Activated CD4-positive, alpha-beta T cell treated with anti-CD3 and anti-CD28 coated beads, Interleukin-2, amount 10 ng/mL, durations not matched to agents 7 days and 5 days (primary cell): ENCODE measurements at places on chromosomes 12 and 14.
A peak's percentile ranks its signal among the peaks of the same experiment; 100 is the strongest.

DNA sequence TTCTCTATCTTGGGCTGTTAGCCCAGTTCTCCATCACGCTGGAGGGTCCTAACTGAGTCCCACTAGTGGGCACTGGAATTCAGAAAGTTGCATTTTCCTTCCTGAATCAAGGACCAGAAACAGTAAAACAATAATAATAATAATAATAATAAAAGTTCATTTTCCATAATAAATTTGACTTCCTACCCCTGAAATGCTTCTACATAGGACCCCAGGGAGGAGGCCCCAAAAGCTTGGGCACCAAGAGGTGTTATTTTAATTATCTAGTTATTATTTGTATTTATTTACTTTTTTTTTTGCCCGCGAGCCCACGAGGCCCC, 12.4 kb downstream of the SCNN1A start:
- no peak for DNase-seq

DNA sequence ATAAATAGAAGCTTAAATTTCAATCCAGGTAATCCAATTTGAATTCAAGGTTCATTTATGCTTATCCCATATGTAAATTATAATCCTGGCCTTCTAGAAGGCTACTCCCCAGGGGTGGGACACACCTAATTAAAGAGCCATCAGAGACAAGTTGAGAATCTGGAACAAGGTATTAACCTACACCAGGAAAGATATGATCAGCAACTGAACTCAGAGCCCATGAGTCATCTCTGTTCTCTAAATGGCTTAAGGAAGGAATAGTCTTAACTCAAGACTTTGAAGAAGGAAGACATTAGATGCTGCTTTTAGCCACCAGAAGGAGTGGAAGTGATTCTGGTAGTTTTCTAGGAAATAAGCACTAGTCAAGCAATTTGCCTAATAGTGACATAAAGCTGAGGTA, 88.0 kb downstream of the KIF21A start:
- no peak for DNase-seq

DNA sequence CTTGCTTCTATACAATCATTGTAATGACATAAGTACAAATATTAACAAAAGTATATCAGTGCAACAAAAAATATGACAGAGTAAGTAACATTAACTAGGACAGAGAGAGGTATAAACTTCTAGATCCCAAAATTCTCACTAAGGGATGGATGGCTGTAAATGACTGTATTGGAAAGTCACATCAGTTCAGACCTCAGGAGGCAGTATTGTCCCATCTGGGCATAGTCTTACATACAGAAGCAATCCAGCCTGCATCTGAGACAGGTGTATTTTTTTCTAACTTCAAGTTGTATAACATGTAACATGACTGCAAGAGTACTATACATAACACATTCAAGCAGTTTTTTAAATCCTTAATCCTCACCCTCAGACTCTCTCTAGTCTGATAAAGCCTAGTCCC, 99.0 kb downstream of the GARIN6 start:
- DNase-seq: no peak

DNA sequence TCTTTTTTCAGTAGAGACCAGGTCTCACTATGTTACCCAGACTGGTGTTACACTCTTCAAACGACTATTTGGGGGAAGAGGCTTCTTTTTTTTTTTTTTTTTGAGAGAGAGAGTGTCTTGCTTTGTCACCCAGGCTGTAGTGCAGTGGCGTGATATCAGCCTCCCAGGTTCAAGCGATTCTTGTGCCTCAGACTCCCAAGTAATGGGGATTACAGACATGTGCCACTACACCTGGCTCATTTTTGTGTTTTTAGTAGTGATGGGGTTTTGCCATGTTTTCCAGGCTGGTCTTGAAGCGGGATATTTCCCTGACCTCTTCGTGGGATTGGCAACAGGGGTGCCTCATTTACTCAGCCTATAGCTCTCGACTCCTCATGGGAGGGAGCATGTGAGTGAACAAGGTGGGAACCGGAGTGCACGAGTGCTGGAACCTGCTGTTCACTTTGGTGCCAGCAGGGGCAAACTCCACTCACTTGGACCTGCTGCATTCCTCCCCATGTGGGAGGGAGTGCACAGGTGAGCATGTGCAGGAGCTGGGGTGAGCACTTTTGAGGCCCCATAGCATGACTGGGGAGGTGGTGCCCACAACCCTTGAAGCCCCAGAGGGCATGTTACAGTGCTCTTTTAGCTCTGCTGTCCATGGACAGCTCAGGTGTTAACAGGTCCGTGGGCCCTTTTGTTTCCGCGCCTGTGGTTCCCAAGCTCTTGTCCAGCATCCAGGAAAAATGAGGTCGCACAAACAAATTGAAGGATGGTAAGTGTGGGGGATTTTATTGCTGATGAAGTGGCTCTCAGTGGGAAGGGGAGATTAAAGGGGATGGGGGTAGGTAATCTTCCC, 79.1 kb upstream of the HECTD1 start:
- DNase-seq: no peak

- no peak for DNase-seq
These were observed 35.7 kb downstream of the FOXN4 start for GRCh38 chr12:109273354-109273753.

DNA sequence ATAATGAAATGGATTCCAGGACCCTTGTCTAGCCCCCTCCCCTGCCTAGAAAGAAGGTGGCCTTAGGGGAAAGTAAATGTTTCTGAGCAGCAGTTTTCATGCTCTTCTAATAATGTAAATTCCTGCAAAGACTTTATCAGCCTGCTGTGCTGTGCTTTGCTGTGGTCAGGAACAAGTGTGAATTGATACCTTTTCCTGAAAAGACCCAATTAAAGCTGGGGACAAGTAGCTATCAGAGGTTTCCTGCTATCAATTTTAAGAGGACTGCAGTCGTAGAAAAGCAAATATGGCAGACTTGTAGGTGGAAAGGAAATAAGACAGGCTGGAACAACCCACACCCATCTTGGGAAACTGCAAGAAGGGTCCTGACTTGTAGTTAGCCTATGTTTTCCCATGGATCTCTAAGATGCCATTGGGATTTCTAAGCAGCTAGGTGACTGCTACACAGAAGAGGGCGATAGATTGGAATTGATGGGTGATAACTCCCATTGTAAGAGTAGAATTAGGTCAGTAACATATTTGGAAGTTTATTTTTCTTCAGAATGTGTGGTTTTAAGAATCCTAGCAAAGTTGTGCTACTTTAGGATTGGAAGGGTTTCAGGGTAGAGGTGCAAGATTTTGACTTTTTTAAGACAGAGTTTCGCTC, 3.1 kb downstream of the DYNLL1 start:
- no peak for DNase-seq

GRCh38 chr12:46518729-46519128, 146.2 kb upstream of the SLC38A2 start:
- no peak for DNase-seq

DNA sequence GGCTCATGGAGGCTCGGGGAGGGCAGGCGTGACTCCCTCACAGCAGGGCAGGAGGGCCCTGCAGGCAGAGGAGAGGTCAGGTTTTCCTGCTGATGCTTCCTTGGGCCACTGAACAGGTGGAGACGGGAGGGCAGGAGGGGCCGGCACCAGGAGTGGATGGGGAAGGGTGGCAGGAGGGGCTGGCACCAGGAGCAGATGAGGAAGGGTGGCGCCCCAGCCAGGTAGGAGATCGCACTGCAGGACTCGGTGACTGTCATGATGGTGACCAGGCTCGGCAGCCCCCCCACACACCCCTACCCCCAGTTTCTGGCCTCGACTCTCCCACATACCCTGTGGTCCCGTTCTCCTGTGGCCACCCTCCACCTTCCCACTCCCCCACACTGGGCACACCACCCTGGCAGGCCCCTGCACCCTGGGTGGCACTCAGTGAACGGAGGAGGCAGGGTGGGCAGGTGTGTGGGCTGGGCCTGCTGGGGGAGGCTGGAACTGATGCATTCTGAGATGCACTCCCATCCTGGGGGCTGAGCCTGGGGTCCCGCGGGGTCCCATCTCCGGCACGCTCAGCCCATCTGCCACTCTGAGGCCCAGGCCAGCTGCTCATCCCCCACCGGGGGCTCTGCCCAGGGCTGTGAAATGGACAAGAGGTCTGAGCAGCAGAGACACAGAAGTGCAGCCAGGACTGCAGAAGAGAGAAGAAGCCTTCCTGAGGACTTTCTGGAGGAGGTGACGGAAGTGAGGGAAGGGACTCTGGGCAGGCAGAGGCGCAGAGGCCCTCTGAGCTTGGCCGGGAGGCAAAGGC, 2.8 kb downstream of the NUDT14 start:
- no peak for DNase-seq

GRCh38 chr12:115752913-115753726, 524.4 kb downstream of the MED13L start:
- peak; percentile 7 for DNase-seq

GRCh38 chr12:67697967-67698366, 49.4 kb downstream of the DYRK2 start:
- DNase-seq: no peak

GRCh38 chr14:96252999-96253539, 2.9 kb upstream of the BDKRB1 start:
- DNase-seq: no peak

GRCh38 chr14:30564868-30565248, 5.9 kb downstream of the G2E3 start:
- DNase-seq: no peak

DNA sequence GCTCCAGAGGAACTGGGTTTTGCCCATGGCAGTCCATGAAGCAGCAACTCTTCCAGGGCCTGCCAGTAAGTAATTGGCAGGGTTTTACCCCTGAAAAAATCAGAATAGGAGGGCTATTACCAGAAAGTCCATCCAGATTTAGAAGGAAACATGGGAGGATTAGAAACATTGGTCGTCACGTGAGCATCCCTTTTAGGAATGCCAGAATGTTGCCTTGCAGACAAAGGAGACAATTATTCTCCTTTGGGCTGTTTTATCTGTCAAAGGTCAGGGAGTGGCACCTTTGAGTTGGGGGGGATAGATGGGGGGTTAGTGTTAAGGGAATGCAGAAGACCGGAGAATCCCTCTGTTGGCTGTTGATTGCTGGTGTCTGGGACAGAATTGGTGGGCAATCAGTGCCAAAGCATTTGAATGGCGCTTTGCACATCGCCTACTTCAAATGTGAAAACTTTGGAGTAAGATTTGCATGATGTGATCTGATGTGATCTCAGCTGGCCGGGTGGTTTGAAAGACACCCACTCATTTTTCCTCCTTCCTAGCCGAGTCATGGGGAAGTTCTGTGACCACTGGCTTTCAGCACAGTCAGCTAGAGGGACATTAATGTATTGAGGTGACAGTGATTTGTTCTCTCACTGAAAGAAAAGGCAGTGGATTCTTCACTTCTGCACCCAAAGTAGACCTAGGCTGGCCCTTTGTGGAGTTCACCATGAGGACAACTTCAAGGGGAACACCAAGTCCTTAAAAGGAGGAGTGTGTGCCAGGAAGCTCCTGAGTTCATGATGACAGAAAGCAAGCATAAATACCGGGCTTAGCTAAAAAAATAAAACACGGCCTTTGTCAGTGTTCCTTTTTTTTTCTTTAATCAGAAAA, 31.4 kb downstream of the FLVCR2 start:
- no peak for DNase-seq

GRCh38 chr12:7156259-7157197, 26.4 kb downstream of the CLSTN3 start:
- no peak for DNase-seq

DNA sequence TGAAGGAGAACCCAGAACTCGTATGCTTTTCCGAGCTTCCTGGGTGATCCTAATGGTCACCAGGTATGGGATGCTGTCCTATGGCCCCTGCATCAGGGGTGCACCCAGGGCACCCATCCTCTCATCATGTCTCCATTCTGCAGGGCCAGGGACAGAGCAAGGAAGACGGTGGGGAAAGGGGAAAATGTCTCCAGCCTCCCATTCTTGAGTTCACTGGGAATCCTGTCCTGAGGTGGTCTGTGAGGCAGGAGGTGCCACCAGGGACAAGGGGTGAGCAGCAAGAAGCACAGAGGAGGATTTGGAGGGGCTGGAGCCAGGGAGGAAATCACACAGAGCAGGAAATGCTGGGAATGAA, 14.9 kb upstream of the SLC6A12 start:
- no peak for DNase-seq

DNA sequence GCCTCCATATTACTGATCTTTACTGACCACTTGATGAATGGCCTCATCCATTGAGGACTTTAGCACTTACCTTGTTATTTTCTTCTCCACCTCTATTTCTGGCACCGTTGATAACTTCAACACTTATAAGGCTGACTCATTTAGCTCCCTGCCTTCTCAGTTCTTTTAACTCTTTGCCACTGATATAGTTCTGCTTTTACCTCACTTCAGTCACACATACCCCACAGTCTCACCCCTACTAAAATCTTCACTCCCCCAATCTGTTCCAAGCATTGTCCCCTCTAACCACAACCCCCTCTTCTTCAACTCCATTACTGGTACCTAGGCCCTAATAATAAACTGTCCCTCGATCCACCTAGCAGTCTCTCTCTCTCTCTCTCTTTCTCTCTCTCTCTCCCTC, 141.0 kb downstream of the PAH start:
- no peak for DNase-seq

GRCh38 chr12:18851271-18851670, 113.4 kb downstream of the CAPZA3 start:
- DNase-seq: no peak

- DNase-seq: peak; percentile 70
These were observed 1.1 kb downstream of the INHBE start for GRCh38 chr12:57456145-57456700.

GRCh38 chr12:116159175-116159574, 118.3 kb downstream of the MED13L start:
- no peak for DNase-seq
